ENCODE measurements at places on chromosomes 12 and 14.
A peak's percentile ranks its signal among the peaks of the same experiment; 100 is the strongest.

DNA sequence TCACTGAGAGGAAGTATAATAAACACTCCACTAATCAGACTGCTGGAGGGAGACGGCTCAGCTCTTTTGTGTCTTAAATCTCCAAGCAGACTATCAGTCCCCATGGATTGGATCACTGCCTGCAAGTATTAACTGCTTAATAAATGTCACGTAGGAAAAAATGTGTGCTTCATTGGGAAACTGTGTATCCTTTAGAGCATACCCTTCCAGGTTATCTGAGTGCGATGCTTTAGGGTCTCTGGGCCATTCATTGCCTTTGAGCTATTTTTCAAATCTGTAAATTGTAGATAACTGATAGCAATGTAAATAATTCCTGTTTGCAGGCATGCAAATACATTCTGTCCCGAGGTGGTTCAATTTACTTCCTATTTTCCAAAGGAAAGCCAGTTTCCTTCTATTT is 45.0 kb upstream of the VASH1 start:
- no peak for DNase-seq

DNA sequence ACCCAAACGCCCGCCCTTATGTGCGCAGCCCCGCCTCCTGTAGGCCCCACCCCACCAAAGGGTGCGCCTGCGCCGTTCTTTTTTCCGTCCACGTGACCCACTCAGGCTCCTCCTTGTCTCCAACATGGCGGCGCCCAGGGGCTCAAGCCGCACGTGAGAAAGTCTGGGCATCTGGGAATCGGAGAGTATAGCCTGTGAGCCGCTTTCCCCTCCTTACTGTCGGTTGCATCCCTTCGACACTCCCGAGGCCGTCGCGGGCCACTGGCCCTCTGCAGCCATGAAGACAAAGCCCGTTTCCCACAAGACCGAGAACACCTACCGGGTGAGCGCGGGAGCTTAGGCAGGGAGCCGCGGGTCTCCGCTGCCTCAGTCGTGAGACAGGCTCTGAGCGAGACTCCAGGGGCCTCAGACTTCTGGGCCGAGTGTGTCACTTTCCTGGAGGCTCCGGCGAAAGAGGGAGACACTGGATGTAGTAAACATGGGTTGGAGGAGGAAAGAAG is at the start of gene UTP20:
Gene UTP20, plus strand, starts transcription at position 100 of the 500 bp plus-strand sequence. Its CDS starts 178 bp downstream, at position 278.
- peak; percentile 98 for DNase-seq

GRCh38 chr12:49888461-49889151 is 15.1 kb downstream of the FAIM2 start:
- DNase-seq, result no peak

DNA sequence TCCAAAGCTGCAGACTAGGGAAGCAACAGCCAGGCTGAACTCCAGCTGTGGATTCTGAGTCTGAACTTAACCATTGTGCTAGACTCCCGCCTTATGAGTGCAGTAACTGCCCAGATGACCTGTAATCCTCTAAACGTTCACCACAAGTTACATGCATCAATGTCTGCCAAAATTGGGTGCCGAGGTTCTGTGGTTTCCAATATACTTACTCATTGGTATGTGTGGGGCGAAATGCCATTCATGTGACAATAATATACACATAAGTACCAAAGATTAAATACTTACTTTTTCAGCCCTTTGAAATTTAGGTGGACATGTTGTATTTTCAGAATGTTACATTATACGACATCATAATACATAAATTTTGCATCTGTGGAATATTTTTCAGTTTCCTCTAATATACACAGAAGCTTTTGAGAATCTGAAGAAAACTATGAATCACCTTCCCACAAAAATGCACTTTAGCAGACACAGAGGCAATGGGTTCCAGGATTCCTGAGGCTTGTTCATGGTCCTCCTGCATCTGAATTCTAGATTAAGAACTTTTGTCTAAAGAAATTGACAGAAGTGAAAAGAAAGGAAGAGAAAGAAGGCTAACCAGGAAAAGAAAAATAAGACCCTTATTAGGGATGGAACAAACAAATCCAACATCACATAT is 31.7 kb downstream of the GRIP1 start:
- peak; percentile 85 for DNase-seq

- DNase-seq, result no peak
Observed at GRCh38 chr12:112322441-112322840, 59.8 kb downstream of the HECTD4 start.

Measured in AG08395 (cell line).